ENCODE measurements at places on chromosomes 13 and 19.

DNA sequence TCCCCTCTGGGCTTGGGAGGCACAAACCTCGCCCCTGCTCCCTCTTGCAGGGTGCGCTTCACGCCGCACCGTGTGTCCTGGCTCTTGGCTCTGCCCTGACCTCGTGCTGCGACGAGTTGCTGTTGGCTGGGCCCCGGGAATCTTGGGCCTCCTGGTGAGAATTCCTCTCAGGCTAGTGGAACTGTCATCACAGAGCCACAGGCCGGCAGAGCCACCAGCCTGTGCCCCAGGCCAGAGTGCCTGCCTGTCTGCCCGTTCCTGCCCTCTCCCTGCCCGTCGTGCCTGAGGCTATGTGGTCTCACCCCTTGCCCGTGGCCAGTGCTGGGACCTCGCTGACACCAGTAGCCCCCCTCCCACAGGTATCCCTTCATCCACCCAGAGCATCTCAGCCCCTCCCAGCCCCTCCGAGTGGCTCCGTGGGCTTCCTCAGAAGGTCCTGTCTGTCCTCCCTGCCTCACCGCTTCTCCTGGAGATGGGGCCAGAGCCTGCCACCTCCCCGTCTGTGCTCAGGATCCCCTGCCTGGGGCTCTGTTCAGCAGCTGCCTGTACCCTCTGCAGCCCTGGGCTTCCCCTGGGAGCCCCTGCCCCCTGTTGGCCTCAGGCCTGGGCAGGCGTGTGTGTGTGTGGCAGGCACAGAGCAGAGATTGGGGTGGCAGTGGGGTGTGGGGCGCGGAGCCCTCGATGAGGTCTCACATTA, 13.3 kb downstream of the NDUFB7 start:
- DNase-seq, result no peak

DNA sequence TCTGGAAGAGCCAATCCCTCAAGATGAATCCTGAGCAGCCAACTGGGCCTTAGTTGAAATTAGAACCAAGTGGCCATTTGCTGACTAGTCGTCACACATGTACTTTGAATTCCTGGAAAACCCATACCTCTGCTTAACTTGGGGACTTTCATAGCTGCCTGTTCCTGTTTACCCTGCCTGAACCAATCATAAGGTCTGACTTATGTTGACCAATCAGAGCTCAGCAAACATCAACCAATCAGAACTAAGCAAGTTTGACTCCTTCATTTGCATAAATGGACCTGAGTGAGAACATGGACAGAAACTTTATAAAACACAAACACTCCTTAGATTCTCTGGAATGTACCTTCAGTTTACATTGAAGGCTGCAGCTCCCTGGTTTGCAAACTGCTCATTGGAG, 50.8 kb downstream of the LATS2 start:
- no peak for DNase-seq

DNA sequence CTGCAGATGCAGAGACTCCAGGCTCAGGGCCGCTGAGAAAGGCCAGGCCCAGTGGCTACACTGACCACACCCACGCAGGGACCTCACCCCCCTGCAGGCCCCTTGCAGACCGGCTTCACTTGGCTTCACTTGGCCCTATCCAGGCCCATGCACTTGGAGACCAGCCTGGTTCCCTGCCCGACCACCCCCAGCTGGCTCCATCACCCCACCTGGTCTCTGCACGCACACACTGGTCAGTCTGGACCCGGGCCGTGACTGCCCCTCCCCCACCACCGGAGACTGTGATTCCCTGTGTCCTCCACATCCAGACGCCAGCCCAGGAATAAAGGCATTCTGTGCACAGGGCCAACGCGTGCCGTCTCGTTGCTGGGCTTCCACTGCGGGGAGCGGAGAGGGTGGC, 4.9 kb upstream of the EBI3 start:
- peak; percentile 35 for DNase-seq

DNA sequence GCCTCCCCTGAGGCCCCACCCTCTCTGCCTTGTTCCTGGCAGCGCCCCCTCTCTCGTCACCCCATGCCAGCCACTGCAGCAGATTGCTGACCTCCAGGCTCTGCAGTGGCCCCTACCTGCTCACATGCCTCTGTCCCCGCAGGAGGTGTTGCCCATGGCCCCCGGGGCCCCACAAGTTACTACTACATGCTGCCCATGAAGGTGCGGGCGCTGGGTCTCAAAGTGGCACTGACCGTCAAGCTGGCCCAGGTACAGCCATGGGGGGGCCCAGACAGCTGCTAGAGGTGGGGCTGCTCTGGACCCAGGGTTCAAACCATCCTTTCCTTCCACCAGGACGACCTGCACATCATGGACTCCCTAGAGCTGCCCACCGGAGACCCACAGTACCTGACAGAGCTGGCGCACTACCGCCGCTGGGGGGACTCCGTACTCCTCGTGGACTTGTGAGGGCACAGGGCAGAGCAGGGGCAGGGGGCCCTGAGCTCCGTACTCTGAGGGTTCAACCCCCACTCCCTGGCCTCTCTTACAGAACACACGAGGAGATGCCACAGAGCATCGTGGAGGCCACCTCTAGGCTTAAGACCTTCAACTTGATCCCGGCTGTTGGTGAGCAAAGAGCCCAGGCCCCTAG, 6.2 kb downstream of the MRPL4 start:
- DNase-seq, result no peak

- DNase-seq, result no peak
Observed at GRCh38 chr13:72686766-72687165, 40.7 kb downstream of the MZT1 start.

GRCh38 chr19:30862876-30863275, 486.4 kb downstream of the TSHZ3 start:
- DNase-seq, result no peak

DNA sequence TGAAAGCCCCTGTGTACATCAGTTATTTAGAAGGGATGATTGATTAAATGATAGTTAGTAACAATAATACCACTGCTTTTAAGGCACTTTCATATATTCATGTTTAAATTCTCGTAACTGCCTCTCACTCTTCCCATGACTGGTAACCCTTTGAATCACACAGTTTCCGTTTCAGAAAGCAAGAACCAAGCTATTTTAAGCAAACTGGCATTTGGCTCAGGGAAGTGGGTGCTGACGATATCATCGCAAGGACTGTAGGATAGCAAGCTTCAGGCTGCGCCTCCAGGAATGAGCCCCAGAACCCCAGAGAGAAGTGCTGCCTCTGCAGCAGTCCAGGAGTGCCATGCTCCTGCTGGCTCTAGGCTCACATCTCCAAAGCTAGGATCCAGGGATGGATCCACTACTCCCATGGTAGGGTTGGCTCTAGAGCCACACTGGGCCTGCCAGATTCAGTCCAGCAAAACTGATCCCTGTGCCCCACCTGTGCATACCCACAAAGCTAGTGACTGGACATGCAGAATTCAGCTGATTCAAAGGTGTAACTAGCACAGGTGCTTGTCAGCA, 313.5 kb downstream of the SLC7A1 start:
- no peak for DNase-seq

- no peak for DNase-seq
Observed at GRCh38 chr19:4379383-4380253, 20.7 kb downstream of the SH3GL1 start.

- no peak for DNase-seq
Observed at GRCh38 chr13:32041429-32041828, 9.9 kb downstream of the FRY start.

GRCh38 chr13:46295491-46296114, 83.9 kb downstream of the LRRC63 start:
- DNase-seq, result no peak

GRCh38 chr13:33108620-33109019, 92.4 kb downstream of the KL start:
- no peak for DNase-seq

GRCh38 chr19:1810439-1811160, 1.5 kb downstream of the ATP8B3 start:
- DNase-seq, result no peak

DNA sequence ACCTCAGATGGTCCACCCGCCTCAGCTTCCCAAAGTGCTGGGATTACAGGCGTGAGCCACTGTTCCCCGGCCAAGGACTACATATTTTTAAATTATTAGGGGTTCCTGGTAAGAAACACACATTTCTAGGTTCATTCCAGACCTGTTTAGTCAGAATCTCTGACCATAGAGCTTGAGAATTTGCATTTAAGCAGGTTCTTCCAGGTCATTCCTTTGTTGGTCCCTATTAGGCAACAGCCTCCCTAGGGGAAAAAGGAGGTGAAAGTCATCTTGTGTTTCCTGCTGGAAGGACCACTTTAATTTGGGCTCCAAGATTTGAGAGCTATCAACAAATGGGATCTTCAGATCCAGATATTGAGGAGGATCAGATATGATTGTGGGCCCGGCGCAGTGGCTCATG, 16.3 kb downstream of the S1PR2 start:
- no peak for DNase-seq

- DNase-seq, result no peak
Observed at GRCh38 chr13:112270951-112271350, 105.2 kb upstream of the SPACA7 start.

DNA sequence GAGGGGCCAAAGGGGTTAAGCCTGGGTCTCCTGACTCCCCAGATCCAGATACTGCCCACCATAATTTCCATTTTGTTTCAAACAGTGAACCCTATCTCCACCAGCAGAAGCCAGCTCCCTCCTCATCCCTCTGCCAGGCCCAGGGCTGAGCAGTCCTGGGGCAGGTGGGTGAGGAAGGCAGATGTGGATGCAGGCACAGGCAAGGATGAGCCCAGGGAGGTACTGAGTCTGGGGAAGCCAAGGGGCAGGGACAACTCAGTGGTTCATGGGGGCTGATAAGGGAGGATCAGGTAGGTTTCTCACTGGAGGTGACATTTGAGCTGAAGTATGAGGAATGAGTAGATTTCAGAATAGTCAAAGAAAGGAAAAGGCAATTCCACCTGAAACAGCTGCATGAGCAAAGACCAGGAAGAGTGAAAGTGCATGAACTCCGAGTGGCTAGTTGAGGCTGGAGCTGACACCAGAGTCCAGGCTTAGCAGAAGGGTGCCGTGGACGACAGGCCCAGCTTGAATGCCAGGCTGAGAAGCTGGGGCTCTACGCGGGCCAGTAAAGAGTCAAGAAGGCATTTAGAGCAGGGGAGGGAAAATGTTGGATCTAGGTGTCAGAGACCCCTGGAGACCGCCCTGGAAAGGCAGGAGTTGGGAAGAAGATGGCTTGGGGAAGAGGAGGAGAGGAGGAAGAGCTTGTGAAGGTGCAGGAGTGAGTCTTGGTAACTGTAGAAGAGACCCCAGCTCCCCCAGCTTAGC, 10.3 kb downstream of the CIC start:
- DNase-seq, result no peak

GRCh38 chr13:44385847-44386246, 12.2 kb downstream of the SERP2 start:
- no peak for DNase-seq

DNA sequence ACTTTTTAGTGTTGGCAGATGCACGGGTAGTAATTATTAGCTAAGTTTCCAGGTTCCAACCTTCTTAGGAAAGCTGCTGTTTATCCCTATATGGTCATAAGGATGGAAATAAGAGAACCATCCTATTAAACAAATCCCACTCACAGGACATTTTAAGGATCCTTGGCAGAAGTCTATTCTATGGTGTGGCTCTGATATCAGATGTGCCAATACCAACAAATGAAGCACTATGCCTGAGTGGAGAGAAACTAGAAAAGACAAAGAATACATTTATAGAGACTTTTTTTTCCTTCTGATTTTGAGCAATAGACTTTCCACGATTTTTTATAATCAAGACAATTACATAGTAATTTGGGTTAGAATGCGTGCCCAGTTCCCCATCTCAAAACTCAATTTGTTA, 12.6 kb downstream of the PCDH17 start:
- DNase-seq, result no peak

DNA sequence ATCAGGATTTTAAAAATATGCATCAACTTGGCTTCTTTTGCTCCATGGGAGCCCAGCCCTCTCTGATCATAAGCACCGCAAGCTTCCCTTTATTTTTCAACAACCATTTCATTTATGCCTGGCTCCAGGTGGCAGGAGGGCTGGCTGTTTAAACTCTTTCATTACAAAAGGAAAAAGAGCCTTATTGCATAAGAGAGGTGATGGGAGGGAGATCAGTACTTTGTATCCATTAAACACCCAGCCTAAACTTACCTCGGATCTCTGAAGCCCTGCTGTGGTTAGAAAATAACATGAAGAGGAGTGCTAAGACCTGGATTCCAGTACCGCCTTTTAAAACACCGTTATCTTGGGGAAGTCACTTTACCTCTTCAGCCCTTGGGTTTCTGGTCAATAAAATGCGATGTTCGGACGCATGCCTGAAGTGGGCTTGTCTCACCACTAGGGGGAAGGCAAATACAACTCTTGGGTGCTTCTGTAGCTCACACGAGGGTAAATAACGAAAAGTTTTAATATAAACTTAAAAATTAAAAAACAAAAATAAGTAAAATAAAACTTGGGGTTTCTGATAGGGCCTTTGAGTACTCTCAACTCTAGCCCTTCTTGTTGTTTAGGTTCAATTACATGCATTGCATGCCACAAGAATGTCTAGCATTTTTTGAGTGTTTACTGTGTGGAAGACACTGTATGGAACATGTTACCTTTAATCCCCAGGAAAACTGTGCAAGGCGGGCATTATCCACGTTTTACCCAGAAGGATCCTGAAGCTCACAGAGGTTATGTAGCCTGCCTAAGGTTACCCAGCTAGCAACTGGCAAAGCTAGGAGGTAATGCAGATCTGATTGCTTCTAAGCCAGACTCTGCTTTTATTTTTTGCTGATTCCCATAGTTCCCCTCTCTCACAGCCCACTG, 240.3 kb downstream of the LMO7 start:
- peak; percentile 14 for DNase-seq

- DNase-seq, result no peak
Observed at GRCh38 chr19:38502410-38503076, 69.1 kb downstream of the RYR1 start.

DNA sequence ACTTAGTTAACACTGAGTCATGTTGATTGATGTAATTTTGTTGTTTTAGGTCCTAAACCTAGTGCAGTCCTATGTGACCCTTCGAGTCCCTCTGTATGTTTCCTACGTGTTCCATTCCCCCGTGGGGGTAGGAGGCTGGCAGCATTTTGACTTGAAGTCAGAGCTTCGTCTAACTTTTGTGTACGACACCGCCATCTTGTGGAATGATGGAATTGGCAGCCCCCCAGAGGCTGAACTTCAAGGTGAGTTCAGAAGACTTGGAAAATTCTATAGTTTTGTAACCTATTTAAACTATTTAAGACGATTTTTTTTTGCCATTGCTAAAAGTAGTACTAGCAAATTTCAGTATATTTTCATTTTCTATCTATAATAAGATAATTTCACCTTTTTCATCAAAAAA, 117.9 kb downstream of the STOML3 start:
- DNase-seq, result peak; percentile 23

DNA sequence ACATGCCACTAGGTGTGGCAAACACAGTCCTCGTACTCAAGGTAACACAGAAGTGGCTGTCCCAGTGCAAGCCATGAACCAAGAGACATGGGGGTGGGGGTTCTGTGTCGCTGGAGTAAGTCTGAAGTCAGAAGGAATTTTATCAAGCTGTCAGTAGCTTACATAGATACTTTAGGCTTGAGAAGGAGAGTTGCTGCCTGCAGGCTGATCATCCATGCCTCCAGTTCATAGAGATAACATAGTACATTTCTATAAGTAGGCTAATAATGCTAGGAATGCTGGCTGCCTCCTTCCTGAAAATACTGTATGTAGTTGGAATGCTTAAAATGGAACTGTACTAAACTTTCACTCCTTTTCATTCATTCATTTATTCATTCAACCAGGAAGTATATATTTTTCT, 70.1 kb downstream of the CAB39L start:
- DNase-seq, result no peak
